ENCODE measurements at places on chromosomes 12 and 14.

DNA sequence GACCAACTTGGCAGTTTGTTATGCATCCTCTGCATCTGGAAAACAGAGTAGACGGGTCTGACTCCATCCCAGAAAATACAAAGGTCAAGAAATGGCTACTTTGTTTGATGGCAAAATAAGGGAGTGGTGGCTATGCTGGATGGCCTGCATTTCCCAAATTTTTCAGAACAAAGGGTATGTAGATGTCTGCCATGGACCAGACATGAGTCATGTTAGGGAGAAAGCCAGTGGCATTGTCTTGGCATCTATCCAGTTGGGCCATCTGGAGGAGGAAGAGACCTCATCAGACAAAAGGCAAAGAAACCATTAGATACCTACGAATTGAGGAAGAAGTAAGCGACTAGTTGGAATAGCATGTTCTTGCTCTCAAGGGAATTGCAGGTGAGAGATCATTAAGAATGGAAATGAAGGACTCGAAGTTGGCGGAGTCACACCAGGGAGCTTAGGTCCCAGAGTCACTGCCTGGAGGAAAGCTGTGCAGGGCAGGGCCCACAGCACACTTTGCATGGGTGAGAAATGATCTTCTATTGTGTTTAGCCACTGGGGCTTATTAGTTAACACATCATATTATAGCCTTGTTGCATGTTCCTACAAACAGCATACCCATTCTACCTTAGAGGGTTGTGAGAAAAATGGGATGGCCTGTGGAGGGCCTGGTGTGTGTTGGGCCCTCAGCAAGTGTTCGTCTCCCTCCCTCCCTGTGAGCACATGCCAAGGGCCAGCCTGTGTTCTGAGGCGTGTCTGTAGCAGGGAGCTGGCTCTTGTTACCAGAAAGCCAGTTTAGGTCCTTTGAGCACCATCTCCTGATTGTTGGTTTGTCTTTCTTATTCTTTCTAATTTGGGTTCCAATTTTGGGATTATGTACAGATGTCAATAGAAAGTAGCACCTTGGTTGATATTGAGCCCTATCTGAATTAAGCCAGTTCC, 119.4 kb downstream of the KTN1 start:
- DNase-seq: no peak

DNA sequence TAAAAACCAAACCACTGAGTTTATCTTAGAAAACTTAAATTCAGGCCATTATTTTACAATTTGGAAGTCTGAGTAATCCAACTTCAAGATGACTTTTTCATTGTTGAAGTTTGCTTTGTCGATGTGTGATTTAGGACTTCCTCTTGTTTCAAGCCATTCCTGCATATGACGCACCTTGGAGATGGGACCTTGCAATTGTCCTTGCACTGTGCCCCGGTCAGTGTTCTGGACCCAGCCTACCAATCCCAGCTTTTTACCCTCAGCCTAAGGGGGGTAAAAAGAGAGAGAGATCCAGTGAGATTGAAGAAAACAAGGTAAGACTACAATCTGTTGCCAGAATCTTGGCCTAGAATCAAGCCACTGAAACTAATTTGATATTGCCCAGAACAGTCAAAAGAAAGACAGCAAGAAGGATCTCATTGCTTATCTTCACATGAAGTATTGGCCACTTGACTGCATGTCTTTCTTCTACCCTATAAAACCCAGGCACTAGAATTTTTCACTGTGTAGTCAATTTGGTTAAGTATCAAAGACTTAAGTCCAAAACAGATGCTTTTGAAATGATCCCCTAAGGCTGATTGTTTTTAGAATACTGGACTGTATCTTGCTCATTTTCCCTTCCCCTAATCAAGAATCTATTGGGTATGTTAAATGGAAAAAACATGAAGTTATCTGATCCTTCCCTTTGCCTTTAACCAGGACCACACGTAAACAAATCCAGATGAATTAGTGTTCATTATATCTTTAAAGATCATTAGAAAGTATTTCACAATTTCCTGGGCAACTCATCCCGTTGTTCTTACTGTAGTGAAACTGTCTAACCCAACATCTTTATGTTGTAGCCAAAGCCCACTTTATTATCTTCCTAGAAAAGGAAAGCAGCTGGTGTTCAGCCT, 2.4 kb upstream of the MLH3 start:
- DNase-seq: no peak

DNA sequence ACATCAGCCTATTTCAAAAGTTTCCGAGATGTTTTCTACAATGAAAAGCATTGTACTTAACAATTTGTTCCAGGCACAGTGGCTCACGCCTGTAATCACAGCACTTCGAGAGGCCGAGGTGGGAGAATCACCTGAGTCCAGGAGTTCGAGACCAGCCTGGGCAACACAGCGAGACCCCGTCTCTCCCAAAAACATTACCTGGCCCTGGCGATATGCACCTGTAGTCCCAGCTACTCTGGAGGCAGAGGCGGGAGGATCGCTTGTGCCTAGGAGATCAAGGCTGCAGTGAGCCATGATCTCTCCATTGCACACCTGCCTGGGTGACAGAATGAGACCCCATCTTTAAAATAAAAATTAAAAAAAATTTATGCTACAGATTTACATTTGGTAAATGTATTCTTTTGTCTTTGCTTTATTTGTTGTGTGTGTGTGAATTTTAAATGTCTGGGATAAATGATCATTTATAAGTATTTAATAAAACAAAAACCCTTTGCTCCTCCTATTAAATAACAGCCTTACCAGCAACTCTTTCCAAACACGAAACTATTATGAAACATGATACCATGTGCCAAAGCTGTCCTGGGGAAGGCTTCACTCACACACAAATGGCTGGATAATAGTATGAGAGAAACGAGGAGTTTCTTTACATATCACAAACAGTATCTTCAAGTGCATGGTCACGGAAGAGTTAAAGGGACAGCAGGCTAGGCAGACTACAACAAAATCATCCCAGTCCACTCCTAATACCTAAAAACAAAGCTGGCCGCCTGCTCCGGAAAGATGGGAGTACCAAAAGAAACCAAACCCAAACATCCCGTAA, 1.1 kb downstream of the ATXN3 start:
- no peak for DNase-seq

GRCh38 chr14:55968741-55969140, 149.5 kb upstream of the PELI2 start:
- DNase-seq: no peak

GRCh38 chr14:31265701-31266398, 58.3 kb upstream of the HECTD1 start:
- DNase-seq: no peak

DNA sequence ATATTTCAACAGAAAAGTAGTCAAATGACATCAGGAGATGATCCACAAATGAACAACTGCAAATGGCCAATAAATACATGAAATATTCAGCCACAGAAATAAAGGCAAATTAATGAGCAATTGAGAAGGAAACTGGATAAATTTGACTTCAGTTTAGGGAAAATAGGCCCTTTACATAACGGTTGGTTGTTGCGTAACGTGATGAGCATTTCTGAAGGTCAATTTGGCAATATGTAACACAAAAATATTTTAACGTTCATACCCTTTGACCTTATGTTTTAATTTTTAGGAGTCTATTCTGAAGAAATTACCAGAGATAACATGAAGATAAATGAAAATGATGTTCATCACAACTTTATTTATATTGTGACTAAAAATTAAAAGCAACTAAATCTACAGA, 14.7 kb upstream of the MSRB3 start:
- DNase-seq: no peak

- no peak for DNase-seq
These were observed 900 bp downstream of the AMN start for GRCh38 chr14:102923201-102923924.

DNA sequence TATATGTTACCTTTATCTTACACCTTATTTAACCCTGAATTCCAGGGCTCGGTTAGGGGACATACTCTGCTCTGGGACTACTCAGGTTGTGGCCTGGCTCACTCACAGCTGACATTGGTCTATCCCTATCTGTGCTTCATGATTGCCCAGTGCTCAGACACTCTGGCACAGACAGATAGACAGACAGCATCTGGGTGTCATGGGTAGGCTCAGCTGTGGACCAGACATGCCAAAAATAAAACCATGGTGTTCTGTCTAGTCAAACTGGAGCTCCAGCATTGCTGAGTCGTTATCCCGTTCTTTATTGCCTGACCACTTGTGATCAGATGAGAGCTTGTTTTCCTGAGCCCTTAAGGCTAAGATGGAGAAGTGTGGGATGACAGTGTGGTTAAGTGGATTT, 29.0 kb downstream of the FBXW8 start:
- no peak for DNase-seq

DNA sequence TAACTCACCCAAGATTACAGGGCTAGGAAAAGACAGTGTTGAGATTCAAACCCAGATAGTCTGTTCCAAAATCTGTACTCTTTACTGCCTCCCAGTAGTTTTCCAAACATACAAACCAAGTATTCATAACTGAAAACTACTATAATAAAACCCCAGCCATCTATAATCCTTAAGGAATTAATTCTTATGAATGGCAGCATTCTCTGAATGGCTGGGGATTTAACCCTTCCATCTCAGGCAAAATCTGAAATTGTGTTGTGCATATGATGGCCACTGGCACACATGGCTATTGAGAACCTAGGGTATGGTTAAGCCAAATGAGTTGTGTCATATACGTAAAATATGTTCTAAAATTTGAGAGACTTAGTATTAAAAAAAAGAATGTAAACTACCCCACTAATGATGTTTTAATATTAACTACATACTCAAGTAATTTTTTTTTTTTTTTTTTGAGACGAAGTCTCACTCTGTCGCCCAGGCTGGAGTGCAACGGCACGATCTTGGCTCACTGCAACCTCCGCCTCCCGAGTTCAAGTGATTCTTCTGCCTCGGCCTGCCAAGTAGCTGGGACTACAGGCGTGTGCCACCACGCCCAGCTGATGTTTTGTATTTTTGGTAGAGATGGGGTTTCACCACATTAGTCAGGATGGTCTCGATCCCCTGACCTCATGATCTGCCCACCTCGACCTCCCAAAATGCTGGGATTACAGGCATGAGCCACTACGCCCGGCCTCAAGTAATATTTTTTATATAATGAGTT, 16.7 kb downstream of the PPP1R13B start:
- DNase-seq: no peak

DNA sequence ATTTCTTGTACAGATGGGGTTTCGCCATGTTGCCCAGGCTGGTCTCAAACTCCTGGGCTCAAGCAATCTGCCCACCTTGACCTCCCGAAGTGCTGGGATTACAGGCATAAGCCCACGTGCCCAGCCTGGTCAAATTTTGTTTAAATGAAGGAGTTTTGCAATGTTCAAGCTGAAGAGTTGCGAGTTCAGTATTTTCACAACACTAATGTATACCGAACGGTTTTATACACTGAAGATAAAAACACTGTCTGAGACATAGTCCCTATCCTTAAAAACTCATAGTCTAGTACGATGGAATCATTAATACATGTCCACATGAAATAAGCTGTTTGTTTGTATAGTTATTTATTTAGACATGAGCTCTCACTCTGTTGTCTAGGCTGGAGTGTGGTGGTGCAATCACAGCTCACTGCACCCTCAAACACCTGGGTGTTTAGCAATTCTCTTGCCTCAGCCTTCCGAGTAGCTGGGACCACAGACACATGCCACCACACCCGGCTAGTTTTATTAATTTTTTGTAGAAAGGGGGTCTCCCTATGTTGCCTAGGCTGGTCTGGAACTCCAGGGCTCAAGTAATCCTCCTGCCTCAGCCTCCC, 15.4 kb downstream of the TRAPPC6B start:
- DNase-seq: no peak

DNA sequence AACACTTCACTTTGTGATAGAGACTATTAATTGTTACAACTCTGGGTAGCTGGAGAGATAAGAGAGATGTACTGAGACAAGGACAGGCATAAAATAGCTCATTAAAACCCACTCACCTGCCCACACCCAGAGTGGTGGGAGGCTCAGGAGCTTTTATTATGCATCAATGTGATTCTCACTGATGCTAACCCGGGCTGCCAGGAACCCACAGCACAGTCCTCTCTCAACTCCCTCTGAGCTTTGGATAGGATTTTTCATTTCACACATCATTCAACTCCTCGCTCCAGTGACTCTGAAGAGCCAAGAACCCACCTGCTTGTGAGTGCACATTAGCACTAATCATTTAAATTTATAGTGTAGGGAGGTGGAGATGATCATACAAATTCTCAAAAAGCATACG, 827.9 kb downstream of the FLRT2 start:
- DNase-seq: no peak

- no peak for DNase-seq
These were observed 133.7 kb downstream of the AEBP2 start for GRCh38 chr12:19572920-19573558.

GRCh38 chr14:51957950-51958349, 31.4 kb upstream of the RTRAF start:
- DNase-seq: no peak

- DNase-seq: no peak
These were observed 7.3 kb downstream of the HOXC5 start for GRCh38 chr12:54040148-54040494.

DNA sequence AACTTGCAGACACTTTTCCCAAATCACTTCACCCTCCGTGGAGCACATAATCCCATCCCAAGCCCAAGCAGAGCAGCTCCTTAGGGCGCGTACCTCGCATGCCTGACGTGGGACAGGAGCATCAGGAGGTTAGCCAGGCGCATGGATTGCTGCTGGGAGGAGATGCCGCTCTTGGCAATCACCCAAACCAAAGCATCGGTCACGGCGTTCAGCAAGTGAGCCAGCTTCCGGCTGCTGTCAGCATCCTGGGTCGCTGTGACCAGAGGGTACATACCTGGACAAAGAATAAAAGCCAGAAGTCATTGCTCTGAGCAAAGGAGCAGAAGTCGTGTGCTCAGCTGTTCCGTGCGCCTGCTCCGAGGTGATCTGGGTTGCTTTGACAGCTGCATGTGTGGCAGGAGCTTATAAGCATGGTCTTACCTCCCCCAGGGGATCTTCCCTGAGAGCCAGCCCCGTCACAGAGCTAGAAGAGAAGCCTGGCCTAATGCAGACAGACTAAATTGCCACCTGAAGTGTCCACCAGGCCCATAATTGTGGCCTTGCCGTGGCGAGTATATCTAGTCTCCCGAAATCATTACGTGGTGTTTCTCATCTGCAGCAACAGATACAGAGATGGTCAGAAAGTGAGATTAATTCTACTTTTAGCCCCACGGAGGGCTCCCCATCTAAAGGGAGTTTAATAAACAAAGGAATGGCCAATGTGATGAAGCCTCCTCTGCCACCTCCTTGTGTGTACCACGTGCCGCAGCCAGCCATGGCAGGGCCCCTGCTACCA, 59.1 kb downstream of the ESR2 start:
- DNase-seq: no peak

DNA sequence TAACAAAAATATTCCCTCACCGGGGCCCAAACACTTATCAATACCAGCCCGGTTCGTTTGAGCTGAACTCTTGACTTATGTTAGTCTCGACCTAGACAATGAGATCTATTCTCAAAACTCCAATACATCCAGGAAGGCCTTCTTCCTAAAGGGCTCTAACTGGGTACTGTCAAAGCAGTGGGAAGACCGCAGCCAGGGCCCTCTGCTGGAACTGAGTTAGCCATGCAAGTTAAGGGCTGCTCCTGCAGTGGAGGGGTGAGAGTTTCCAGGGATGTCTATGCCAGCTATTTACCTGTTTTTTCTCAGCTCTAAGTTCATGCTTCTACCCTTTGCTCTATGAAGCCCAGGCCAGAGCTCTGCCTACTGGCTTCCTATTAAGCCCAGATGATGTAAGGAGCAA, 348.8 kb downstream of the GXYLT1 start:
- no peak for DNase-seq
